ENCODE measurements at places on chromosomes 2 and 18. TPM values are rescaled to one million over a fixed set of nuclear protein-coding genes. Genes with fewer than 3 reads are reported as not detected.

GRCh38 chr2:9613291-9613690 is 17.5 kb downstream of the YWHAQ start:
- DNase-seq: no peak

DNA sequence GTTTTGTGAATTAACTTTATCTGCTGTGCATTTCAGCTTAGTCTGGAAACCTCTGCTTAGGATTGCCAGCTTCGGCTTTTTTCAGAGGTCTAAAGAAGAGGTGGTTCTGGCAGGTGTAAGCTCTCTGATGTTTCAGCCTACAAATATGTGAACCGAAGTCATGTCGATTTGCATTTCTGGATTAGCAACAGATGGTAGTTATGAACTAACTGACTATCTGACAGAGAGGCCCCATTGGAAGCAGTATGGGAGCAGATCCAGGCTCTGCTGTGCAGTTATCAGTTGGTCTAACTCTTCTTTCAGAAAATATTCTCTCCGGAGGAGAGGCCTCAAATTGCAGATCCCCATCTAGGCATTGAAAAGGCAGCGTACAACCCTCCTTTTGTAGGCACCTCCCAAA is 32.7 kb upstream of the SPRED2 start:
- no peak for DNase-seq

DNA sequence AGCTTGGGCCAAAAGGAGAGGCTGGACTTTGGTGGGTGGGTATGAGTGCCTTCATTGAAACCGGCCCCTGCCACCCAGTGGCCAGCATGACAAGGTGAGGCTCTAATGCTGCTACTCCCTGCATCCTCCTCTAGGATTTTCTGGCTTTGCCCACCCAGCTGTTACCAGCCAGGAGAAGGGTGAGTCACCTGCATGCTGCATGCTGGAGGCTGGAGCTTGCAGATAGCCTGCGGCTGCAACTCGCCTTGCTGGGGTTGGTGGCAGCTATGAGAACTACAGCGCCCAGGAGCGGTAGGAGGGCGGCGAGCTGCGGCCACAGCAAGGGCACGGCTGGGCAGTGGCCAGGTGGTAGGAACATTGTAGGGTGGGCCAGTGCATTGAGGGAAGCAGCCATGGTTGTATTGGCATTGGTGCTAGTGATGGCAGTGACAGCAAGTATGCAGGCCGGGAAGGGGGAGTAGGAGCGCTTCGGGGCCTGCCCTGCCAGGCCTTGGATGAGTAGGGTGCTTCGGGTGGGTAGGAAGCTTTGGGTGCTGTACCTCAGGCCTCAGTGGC is 75.4 kb upstream of the SLC35G4 start:
- DNase-seq: no peak

- DNase-seq: no peak
Observed at GRCh38 chr18:7945882-7946281, 378.8 kb downstream of the PTPRM start.

DNA sequence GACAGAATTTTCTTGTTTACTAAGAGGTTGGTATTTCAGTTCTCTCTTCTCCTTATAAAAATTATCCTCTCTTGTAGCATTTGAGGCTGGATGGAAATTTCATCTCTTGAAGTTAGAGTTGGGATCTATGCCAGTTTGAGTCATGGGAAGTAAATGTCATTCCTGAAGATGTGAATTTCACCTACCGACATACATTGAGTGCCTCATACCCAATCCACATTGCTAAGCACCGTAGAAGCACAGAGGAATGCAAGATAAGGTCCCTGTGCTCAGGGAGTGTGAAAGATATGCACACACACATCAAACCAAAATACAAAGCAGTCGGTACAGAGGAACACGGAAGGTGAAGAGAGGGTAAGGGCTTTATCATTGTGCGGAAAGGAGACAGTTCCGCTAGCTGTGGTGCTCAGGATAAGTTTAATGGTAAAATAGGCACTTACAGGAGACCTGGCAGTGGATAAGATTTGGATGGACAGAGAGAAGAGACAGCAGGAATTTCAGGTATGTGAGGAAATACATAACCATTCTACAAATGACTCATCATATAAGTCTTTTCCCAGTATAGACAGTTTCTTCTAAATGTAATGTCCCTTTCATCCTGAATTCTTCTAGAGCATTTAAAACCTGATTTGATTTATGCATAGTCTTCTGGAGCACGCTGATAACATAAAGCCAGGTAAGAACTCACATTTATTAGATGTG is 205.3 kb upstream of the ST6GAL2 start:
- no peak for DNase-seq

DNA sequence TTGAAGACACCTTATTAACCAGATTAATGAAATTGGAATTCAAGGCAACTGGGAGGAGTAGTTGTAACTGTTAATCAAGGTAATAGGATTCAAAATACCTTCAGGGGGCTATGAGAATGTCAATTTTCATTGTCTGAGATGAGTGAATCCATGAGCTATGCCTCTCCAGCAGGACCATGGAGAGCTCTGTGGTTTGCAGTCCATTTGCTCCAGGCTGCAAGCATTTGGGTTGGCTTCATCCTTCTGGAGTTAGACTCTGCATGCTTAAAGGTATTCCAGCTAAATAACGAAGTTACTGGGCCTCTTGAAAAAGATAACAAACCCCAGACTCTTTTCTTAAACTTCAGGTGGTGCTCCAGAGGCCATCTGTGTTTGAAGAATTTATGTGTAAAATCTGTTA is 207.1 kb upstream of the SLC8A1 start:
- no peak for DNase-seq

DNA sequence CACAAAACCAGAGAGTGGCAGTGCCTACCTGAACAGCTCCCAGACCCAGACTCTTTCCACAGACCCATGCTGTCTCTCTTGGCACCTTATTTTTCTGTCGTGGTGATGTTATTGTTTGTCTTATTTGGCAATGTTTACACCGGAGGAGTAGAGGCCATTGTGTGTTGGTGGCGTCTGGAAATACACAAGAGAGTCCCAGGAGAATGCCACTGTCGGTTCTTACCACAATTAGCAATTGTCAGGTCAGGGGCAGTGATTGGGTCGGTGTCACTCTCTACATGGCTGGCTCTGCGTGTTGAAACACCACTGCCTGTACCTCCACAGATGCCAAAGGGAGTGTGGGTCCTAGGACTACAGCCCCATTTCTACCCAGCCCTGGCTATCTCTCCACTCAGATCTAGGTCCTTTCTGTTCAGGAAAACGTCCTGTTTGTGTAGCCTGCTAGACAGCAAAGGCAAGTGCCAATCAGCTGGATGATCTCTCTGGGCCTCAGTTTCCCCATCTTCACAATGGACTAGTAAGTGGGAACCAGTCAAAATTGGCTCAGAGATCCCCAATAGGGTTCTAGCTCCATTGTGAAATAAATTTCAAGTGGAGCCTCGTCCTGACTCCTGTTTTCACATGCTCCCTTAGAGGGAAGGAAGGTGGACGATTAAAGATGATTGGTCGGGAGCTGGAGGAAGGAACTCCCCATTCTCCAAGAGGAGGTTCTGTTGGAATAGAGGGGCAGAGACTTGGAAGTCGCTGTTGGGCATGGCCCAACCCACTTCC is 17.0 kb downstream of the EPAS1 start:
- DNase-seq: no peak

- DNase-seq: no peak
Observed at GRCh38 chr2:213545481-213545880, 261.2 kb downstream of the SPAG16 start.

DNA sequence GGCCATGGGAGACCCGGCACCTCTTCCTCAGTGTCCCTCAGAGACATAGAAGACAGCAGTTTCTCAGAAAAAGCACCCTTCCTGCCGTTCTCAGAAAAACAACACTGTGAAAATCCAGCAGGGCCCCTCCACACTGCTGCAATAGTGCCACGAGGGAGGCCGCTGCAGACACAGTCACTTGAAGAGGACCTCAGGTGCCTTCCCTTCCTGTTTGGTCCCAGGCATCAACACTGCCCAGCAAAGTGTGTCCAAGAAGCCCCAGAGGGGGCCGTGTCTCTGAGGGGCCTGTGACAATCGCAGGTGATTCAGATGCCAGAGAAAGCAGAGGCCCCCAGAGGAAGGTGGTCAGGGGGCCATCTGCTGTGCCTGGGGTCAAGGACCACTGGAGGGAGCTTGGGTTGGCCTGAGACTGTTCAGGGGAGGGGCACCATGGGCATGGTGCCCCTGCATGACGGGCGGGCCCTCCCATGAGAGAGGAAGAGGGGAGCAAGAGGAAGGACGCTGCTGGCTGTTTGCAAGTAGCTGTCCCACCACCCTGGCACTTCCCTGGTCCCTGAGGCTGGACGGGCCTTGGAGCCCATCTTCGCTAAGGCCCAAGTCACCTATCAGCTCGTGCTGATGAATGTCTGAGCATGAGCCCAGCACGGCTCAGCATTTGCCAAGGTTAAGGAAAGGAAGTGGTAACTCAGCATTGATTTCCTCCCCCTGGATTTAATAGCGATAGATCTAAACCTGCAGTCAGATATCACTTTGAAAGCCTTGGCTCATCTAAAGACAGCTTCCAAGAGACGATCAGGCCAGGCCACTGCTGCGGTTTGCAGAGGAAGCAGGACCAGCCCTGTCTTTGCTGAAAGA is 9.1 kb downstream of the TWIST2 start:
- DNase-seq: peak; percentile 55

Gene EVX2
- total RNA-seq: 0.10 TPM

Gene OR6B2
- total RNA-seq: not detected

Gene PARD6G
- total RNA-seq: 21.8 TPM
